ENCODE measurements at places on chromosomes 6 and 20. TPM values are rescaled to one million over a fixed set of nuclear protein-coding genes. Genes with fewer than 3 reads are reported as not detected.

Gene FAM162B
- not detected for total RNA-seq

Gene TCP11
- 1.7 TPM for total RNA-seq

Gene TFAP2C
- total RNA-seq, result 36.3 TPM

Gene ULBP3
- 23.2 TPM for total RNA-seq

DNA sequence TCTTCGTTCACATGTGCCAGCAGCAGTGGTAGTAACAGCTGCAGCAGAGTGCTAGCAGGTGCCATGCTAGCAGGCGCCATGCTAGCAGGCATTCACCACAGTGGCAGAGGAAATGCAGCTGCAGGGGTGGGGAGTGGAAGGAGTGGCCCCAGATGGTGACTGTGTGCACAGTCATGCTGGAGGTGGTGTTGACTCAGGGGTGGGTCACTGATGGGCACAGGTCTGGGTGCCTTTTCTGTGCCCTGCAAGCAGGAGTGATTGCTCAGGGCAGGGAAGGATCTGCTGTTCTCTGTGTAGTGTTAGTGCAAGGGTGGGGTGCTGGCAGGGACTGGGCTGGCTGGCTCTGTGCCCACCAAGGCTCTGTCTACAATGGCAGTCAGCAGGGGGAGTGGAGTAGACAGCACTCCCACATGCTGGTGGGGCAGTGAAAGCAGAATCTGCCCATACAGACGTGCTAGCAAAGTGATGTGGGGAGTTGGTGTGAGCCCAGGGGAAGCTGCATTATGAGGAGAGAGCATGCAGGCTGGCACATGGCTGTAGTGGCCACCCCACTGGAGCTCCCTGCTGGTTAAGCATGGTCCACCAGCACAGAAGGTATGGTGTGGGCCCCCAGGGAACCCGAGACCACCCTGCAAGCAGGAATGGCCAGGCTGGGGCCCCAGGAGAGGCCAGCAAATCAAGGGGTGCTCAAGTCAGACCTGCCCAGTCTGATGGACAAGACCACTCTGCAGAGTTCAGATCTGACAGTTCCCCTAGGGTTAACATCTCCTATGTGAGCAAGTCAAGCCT lies 11.4 kb upstream of the TSPYL4 start:
- no peaks in the 10 kb centered on the region for H3K36me3 ChIP-seq
- peaks cover 13% of the 10 kb centered on the region for H3K4me1 ChIP-seq

DNA sequence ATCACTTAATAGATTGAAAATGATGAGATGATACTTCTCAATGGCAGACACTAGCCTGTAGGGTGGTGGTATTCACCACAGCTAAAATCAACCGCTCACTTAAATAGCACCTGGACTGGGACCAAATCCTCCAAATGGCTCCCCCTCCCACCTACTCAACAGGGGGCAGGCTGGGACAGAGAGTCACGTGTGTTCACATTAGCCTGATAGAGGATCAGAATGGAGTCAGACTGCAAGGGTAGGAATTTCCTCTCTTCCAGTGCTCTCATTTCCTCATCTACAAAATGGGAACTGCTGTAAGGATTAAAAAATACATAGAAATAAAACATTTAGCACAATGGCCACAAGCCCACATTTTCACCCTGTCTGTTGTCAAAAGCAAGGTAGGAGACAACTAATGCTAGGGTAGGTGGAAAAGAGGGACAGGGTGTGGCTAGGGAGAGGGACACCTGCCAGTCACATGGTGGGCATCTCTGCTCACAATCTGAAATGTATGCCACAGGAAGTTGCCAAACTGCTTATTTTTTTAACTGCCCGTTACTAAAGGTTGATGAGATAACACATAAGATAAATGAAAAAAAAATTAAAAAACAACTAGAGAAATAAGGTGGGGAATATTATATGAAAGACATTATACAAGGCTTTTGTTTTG lies 55.3 kb downstream of the BACH2 start:
- no peak overlapping the region for H3K27ac ChIP-seq
- H3K27me3 ChIP-seq, result no peaks in the 10 kb centered on the region
- peaks cover 22% of the 10 kb centered on the region for H3K4me1 ChIP-seq
- DNase-seq, result no peak
- H3K4me3 ChIP-seq, result no peak overlapping the region

DNA sequence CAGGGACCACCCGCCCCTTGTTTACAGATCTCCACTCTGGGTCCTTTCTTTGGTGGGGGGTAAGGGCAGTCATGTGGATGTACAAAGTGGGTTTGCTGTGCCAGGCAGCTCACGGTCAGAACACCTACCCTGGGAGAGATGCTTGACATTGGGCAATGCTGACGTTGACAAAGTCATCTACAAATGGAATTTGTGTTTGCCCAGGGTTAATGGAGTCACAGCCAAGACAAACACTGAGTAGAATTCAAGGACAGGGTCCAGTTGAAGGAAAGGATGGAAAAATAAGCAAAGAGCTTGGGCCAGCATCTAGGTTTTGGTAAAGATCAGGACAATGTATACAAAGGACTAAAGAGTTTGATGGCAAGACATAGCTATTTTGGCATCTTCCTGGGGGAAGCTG lies 54.7 kb downstream of the MOCS1 start:
- 0 out of 2 replicates have a peak, but pooled peaks cover 8% of the 10 kb centered on the region for H3K27me3 ChIP-seq
- no peaks in the 10 kb centered on the region for H3K36me3 ChIP-seq
- no peak for DNase-seq
- H3K4me3 ChIP-seq, result no peak overlapping the region
- no peak overlapping the region for H3K27ac ChIP-seq
- no peaks in the 10 kb centered on the region for H3K4me1 ChIP-seq

DNA sequence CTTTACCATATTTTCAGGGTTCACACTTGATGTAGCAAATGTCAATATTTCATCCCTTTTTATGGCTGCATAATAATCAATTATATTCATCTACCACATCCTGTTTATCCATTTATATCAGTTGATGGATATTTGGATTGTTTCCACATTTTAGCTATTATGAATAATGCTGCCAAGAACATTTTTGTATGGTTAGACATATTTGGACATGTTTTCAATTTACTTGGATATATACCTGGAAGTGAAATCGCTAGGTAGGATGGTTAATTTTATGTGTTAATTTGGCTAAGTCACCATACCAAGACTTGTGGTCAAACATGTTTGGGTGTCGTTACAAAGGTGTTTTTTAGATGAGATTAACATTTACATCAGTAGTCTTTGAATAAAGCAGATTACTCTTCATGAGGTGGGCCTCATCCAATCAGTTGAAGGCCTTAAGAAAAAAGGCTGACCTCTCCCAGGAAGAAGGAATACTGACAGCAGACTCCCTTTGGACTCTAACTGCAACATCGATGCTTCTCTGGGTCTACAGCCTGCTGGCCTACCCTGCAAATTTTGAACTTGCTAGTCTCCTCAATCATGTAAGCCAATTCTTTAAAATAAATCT lies 196.5 kb downstream of the BACH2 start:
- no peaks in the 10 kb centered on the region for H3K27me3 ChIP-seq
- no peak overlapping the region for H3K27ac ChIP-seq
- H3K4me3 ChIP-seq, result no peak overlapping the region

- H3K4me1 ChIP-seq, result peaks cover 39% of the 10 kb centered on the region
- H3K4me3 ChIP-seq, result no peak overlapping the region
- no peaks in the 10 kb centered on the region for H3K27me3 ChIP-seq
- H3K27ac ChIP-seq, result peak overlapping the region; percentile 74
Observed at GRCh38 chr6:11251553-11252360, 19.3 kb upstream of the NEDD9 start.

GRCh38 chr6:44569931-44570385 lies 182.5 kb downstream of the CDC5L start:
- DNase-seq, result no peak
- no peaks in the 10 kb centered on the region for H3K27me3 ChIP-seq
- H3K4me3 ChIP-seq, result no peak overlapping the region
- no peaks in the 10 kb centered on the region for H3K36me3 ChIP-seq
- no peaks in the 10 kb centered on the region for H3K4me1 ChIP-seq

DNA sequence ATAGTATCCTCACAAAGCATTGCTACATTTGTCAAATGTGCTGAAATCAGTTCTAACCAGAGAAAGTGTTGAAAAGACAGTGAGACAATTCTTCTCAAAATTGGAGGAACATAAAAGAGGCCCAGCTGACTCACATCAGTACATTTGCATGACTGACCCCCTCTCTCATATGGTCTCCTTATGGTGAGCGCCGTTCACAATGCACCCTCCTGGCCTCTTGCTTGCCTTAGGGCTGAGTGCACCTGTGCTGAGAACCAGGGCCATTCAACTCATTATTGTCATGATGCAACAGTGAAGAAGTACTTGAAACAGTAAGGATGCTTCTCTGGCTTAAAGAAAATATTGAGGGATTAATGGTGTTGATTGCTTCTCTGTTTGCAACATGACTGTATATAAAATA lies 375.2 kb upstream of the AGPAT4 start:
- H3K27ac ChIP-seq, result no peak overlapping the region
- no peak for DNase-seq
- H3K27me3 ChIP-seq, result no peaks in the 10 kb centered on the region
- no peaks in the 10 kb centered on the region for H3K36me3 ChIP-seq
- no peak overlapping the region for H3K4me3 ChIP-seq

DNA sequence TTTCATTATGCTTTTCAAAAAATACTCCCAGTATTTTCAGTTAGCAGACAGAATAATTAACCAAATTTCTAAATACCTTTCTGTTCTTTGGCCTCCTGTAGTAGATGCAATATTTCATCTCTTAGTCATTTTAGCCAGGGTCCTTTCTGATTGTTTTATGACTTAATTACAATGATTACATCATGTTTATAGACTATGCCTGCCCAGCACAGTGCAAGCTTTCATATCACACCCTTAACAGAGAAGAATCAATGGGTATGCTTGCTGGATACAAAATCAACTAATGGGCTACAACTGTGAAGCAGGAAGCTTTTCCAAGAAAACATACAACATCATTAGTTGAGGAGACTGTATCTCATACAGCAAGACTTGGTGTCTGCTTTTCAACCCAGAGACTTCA lies 119.8 kb upstream of the NRSN1 start:
- peaks cover 6% of the 10 kb centered on the region for H3K4me1 ChIP-seq
- H3K27me3 ChIP-seq, result peaks cover 18% of the 10 kb centered on the region
- H3K36me3 ChIP-seq, result no peaks in the 10 kb centered on the region
- H3K4me3 ChIP-seq, result no peak overlapping the region
- no peak overlapping the region for H3K27ac ChIP-seq
- no peak for DNase-seq

- no peak overlapping the region for H3K27ac ChIP-seq
- no peak for DNase-seq
- no peaks in the 10 kb centered on the region for H3K36me3 ChIP-seq
- no peak overlapping the region for H3K4me3 ChIP-seq
- no peaks in the 10 kb centered on the region for H3K27me3 ChIP-seq
- H3K4me1 ChIP-seq, result peaks cover 3% of the 10 kb centered on the region
Observed at GRCh38 chr6:73329201-73329600, 24.9 kb downstream of the DPPA5 start.
